Epithelial cell of proximal tubule (primary cell): ENCODE measurements at places on chromosomes 2 and 18. TPM values are rescaled to one million over a fixed set of nuclear protein-coding genes. Genes with fewer than 3 reads are reported as not detected.

DNA sequence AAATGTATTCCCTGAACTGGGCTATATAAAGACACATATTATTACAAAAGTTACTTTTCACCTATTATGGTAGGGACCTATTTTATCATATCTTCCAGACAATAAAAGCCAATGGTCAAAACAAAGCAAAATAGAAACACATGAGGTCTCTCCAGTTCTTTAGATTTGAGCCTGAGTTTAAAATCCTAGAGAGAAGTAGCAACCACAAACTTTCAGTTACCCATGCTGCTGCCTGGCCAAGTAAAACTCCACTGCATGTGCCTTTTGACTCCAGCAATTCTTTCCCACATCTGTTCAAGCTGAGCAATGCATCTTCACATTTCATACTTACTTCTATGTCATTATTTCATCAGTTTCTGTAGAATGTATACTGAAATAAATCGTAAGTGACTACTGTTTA is 405.3 kb downstream of the STK39 start:
- no peak for DNase-seq

DNA sequence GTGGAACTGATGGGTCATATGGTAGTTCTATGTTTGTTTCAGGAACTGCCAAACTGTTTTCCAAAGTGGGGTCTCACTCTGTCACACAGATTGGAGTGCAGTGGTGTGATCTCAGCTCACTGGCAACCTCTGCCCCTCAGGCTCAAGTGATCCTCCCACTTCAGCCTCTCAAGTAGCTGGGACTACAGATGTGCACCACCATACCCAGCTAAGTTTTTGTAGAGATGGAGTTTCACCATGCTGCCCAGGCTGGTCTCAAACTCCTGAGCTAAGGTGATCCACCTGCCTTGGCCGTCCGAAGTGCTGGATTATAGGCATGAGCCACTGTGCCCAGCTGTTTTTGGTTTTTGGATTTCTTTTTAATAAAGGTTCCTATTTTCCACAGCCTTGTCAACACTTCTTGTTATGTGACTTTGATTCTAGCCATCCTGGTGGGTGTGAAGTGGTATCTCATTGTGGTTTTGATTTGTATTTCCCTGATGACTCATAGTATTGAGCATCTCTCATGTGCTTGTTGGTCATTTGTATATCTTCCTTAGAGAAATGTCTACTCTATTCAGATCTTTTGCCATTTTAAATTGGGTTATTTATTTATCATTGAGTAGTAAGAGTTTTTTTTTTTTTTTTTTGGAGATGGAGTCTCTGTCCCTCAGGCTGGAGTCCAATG is 22.8 kb downstream of the NPC1 start:
- DNase-seq = peak; percentile 29

- DNase-seq = no peak
Measured at GRCh38 chr2:65742977-65743376, 310.6 kb upstream of the SPRED2 start.

- DNase-seq = no peak
Measured at GRCh38 chr2:137963535-137964065, 673 bp upstream of the HNMT start.

- DNase-seq = no peak
Measured at GRCh38 chr2:144481666-144482065, 38.3 kb downstream of the ZEB2 start.

DNA sequence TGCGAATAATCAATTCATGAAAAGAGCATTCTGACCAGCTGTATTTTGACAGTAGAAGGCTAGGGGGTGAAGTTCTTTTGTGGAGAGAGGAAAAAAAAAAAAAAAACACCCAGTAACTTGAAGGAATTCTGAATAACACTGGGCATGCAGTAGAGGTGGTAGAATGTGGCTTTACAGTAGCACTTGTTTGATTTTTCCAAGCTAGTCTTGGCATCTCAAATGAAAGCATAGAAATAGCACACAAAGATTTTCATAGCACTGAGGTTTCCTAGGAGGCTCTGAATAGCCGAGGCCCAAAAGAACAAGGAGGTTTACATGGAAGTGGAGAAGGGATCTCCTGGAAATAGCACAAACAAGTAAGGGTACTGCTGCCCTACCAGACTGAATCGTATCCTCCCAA is 470.2 kb upstream of the CDH20 start:
- no peak for DNase-seq

- DNase-seq = no peak
Measured at GRCh38 chr2:218708086-218708485, 2.5 kb upstream of the TTLL4 start.

DNA sequence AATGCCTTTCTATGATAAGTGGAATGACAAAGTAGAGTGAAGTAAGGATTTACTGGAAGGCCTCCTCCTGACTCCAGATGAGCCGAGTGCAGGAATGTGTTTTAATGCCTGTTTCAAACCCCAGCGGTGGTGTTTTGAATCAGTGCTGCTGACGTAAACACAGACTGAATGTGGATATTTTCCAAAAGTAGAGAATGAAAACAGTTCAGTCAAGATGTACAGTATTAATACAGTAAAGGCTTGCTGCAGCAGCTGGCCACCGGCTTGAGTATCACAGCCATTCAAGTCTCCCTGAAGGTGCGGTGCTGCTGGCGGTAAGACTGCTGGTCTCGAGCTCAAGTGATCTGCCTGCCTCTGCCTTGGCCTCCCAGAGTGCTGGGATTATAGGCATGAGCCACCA is 46.7 kb downstream of the ARHGAP28 start:
- no peak for DNase-seq

GRCh38 chr2:88181511-88181910 is 11.4 kb downstream of the THNSL2 start:
- peak; percentile 59 for DNase-seq

GRCh38 chr2:196849895-196850294 is 40.7 kb upstream of the C2orf66 start:
- DNase-seq = no peak

DNA sequence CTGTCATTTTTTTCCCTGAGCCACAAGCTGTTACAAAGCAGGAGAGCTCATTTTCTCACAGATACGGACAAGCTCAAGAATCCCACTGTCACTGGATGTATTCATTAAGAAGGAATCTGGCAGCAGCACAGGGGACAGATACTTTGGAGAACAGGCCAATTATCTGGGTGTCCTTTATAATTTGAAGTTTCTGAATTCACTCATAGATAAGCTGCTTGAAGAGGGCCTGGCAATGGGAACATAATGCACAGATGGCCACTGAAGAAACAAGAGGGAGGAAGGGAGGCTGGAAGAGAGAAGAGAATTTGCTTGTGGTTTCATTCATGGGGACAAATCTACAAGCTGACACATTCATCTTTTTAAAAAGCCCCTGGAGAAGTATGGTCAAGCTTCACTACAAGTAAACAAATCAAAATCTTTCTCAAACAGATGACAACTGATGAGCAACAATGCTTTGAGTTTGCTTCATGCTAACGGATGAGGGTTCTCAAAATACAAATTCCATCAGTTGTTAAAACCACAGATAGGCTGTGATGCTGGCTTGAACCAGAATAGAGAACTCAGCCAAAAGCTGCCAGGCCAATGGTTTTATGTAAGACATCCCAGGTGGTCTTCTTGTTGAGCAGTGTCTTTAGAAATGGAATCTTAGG is 11.9 kb downstream of the BCL2 start:
- DNase-seq = no peak

GRCh38 chr2:241965931-241966412 is 96.4 kb downstream of the RTP5 start:
- peak; percentile 85 for DNase-seq

DNA sequence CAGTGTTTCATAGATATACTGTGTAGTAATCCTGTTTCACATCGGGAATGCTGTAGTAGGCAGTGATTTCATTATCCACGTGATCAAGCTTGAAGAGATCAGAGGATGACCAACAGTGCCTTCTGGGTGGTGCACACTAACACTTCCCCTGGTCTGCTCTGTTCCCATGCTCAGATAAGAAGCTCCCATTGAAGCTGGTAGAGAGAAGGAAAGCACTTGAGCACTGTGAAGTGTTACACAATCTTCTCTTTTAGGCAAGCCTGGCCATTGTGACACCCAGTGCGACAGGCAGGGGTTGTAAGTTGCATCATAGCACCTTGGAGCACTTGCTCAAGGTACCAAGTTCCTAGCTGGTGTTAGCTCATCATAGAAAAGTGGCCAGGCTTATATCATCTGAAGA is 30.6 kb upstream of the GPD2 start:
- DNase-seq = no peak

DNA sequence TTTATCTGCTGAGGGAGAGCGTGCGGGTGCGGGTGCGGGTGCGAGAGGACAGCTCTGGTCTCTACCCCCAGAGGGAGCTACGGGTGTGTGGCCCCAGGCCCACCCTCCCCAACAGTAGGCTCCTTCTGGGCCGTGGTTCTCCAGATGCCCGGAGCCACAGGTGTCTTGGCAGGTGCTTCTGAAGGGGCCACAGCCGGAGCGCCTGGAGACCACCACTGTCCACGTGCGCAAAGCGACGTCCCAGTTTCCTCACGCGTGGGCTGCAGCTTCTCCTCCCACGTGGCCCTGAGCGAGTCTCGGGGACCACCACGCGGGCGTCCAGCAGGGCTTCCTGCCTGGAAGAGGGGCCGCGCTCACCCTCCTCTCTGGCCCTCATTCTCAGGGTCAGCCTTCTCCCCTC is 90.6 kb downstream of the BIN1 start:
- no peak for DNase-seq

GRCh38 chr18:875912-876311 is 28.8 kb upstream of the ADCYAP1 start:
- no peak for DNase-seq

GRCh38 chr2:30626397-30626796 is 179.4 kb downstream of the LCLAT1 start:
- no peak for DNase-seq

DNA sequence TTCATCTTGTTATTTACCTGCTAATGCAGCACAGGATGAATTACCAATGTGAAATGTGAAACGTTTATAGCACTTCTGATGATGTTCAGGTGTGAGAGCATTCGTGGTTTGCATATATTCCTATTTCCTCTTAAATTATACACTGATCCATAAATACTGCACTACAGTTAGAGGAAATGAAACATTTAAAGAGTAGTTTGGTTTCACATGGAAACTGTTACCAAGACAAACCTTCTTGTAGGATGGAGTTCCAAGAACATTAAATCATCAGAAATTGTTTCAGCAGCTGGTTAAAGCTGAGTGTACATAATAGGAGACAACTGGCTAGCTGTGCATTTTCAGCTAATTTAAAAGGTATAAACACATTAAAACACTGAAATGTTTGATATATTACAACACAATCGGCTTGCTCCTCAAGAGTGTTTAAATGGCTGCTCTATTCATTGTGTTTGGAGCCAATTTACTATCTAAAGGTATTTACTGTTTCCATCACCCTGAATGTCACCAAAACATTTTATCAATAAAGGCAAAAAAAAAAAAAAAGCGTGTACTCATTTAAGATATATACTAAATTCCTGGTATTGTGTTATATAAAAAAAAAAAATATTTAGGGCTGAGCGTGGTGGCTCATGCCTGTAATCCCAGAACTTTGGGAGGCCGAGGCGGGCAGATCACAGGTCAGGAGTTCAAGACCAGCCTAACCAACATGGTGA is 100.6 kb downstream of the DYM start:
- DNase-seq = no peak

DNA sequence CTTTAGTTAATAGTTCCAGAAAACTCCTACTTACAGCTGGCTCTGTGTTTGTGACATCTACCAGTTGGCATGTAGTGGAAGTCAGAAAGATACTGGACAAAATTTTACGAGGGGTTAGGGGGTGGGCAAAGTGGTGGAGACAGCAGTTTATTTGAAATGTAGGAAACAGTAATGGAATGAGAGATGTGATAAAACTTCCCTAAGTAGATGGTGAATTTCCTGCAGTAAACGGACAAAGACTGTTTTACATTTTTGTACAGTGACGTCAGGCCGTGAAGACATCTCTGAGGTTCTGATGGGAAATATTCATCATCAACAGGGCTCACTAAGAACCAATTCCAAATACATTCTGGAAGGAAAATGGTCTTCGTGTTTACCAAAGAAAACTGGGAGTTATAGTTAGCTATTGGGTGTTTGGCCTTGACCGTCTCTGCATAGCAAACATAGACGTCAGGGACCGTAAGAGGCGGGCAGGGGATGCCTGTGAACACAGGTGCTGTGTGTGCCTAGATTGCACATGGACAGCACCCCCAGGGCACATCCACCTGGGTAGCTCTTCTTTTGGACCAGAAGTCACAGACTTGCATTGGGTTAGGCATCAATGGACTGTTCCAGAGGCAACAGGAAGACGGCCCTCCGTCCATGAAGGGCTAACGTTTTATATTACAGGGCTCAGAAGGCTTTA is 131.5 kb downstream of the ZNF516 start:
- no peak for DNase-seq

- DNase-seq = no peak
Measured at GRCh38 chr2:189348369-189348768, 92.9 kb upstream of the WDR75 start.

DNA sequence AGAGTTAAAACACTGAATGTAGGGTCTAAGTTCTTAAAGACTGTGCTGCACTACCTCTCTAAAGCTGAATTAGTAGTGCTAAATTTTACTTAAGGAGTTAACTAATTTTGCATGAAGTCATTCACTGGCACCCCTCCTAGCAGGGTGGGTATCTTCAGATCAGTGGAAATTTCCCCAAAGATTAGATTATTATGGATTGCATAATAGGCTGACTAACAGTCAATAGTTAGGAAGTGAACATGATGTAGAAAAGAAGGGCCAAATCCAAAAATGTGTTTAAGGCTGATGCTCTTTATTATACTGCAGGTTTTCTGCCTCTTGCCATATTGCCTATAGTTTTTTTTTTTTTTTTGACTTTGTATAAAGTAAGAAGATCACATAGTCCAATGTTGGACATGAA is 5.2 kb downstream of the ZNF638 start:
- no peak for DNase-seq

- DNase-seq = no peak
Measured at GRCh38 chr2:129379411-129379810, 600.1 kb upstream of the RAB6C start.

The SLC40A1 gene
- total RNA-seq = 1.9 and 5.8 TPM in 2 replicates

The FSHR gene
- not detected in 2 replicates for total RNA-seq

The QPCT gene
- 26.4 and 52.3 TPM in 2 replicates for total RNA-seq

The CCDC85A gene
- total RNA-seq = 0.07 and 0.17 TPM in 2 replicates

The CHRND gene
- not detected in 2 replicates for total RNA-seq

The ASB18 gene
- not detected in 2 replicates for total RNA-seq

The LIPG gene
- total RNA-seq = 117 and 173 TPM in 2 replicates

The NAT8 gene
- not detected in 2 replicates for total RNA-seq

The LYG1 gene
- 0.12 and 0.22 TPM in 2 replicates for total RNA-seq

The CDH19 gene
- not detected in 2 replicates for total RNA-seq

The UCN gene
- total RNA-seq = not detected in 2 replicates

The RGPD4 gene
- not detected in 2 replicates for total RNA-seq

The TNFAIP6 gene
- 3.1 TPM in 1 of 2 replicates, not detected in the other for total RNA-seq

The HJURP gene
- 56.9 and 64.9 TPM in 2 replicates for total RNA-seq
